ENCODE measurements at places on chromosomes 16 and 17.
A peak's percentile ranks its signal among the peaks of the same experiment; 100 is the strongest.

GRCh38 chr16:24013864-24014645 is 178.3 kb downstream of the PRKCB start:
- DNase-seq: no peak

DNA sequence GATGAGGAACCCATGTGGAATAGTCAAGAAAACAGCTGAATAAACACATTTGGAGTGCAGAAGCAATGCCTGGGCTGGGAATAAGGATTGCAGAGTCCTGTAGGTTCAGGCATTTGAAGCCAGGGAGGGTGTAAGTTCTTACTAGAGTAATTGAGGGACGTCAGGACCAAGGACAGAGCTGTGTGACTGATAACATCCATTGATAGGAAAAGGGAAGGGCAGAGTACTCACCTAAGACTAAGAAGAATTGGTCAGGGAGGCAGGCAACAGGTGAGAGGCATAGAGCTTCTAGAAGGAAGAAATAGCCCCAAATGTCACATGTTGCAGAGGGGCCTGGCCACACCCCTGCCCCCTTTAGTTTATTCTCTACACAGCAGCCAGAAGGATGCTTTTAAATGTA is 79.8 kb upstream of the TMEM132E start:
- peak; percentile 5 for DNase-seq

GRCh38 chr17:79916991-79917901 is 78.0 kb upstream of the CBX4 start:
- no peak for DNase-seq

GRCh38 chr16:57801098-57801808 is 1.0 kb downstream of the KIFC3 start:
- DNase-seq: no peak

DNA sequence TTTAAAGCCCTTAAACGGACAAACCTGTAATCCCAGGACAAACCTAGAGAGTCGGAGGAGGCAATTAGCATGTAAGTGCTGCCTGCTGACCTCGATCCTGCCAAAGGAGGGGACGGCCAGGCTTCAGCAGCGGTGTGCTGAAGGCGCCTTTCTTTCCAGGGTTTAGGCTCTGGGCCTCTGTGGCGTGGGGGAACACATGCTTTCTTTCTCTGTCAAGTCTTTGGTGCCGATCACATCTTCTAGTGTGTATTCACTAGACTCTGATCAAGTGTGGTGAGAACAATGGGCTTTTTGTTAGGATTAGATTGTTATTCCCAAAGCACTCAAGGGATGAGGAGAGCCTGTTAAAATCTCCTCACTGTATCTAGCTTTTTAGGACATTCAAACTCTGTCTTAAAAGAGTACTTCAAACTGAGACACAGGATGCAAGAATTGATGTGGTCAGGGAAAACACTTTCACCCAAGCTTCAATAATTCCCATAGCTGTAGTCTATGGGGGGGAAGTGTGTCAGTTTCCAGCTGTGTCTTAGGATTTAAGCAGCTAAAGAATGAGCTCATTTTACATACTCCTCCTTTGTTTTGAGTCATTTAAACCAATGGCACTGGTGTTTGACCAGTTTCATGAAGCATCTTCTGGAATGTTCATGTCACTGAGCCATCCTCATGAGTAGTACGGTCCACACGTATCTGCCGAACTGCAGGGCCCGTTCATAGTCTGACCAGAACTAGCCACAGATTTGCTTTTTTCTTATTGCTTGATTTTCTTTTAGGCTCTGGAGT is 51.2 kb downstream of the RPA1 start:
- DNase-seq: no peak

GRCh38 chr17:66535611-66536010 is 233.2 kb downstream of the PRKCA start:
- DNase-seq: no peak

DNA sequence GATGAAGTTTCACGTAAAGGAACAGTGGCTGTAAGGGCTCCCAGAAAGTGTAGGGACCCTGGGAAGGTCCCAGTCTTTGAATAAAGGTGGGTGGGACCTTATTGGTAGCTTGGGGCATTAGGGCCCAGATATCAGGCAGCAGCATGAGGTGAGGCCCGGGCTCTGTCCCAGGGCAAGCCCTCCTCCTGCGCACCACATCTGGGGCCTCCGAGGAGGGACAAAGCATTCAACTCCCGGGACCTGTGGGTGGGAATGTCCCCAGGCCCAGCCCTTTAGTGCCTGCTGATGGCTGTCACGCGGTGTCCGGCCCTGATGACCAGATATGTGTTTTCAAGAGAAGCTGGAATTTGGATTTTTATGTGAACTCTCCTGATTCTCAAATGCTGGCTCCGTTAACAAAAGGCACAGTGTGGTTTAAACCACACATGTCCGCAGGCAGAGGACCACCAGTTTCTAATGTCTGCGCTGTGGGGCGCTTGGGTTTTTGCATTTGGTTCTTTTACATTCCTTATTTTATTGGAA is 30.4 kb downstream of the RAI1 start:
- DNase-seq: no peak

GRCh38 chr16:73890186-73891128 is 406.2 kb upstream of the PSMD7 start:
- DNase-seq: no peak

DNA sequence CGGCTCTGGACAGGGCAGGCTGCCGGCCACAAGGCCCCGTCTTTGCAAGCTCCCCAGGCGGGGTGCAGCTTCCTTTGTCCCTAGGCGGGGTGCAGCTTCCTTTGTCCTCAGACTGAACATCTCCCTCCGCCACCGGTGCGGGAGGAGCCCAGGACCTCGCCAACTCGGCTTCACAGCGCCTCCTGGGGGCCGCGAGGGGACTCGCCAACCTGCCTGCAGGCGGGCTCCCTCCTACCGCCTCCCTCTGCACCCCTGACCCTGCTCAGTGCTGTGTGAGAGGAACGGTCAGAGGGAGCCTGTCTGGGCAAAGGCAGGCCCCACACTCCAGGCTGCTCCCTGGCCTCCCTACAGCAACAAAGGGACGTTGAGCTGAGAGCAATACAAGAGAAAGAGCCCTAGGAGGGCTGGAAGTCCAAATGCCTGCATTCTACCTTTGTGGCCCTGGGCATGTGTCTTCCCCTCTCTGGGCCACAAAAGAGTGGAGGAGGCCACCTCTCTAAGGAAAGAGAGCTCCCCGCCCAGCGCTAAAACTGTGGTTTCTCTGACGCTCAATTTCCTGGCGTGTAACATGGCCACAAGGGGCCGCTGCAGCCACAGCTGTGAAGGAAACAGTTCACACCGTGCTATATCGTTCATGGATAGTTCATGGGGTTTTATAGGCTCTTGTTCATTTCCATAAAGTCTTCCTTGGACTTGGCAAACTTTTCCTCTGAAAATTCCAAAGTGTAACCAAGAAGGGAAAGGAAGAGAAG is 20.9 kb upstream of the KRT19 start:
- no peak for DNase-seq

DNA sequence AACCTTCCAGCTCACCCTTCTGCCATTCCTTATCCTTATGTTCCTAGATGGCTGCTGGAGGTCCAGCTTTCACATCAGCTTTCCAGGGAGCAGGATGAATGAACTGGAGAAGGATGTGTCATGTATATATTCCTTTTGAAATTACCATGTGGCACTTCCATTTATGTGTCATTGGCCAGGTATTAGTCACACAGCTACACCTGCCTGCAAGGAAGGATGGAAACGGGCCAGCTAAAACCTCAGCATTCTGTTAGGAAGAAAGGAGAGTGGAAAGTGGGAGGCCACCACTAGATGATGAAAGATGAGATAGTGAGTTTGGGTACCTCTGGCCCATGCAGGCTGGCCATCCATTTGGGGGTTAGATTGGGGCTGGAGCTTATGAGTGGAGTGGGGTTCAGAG is 67.5 kb downstream of the KSR1 start:
- no peak for DNase-seq

DNA sequence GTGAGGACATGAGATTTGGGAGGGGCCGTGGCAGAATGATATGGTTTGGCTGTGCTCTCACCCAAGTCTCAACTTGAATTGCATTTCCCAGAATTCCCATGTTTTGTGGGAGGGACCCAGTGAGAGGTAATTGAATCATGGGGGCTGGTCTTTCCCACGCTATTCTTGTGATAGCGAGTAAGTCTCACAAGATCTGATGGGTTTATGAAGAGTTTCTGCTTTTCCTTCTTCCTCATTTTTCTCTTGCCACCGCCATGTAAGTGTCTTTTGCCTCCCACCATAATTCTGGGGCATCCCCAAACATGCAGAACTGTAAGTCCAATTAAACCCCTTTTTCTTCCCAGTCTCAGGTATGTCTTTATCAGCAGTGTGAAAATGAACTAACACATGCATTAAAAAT is 40.6 kb downstream of the CCT6B start:
- no peak for DNase-seq

DNA sequence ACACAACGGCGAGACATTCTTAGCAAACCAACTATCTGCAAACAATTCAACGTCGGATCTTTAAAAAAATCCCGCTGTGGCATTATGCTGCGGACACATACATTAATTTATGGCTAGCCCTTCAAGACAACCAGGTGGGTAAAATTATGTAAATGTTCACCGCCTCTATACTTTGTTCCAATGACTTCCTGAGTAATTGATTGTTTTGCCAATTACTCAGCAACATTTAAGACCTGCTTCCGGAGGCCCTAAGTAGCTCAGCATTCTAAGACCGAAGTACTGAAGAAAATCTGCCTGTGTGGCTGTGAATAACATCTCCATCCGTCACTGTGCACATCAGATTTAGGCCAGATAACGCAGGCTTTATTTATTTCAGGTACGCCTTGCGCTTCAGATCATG is 23.3 kb downstream of the QPRT start:
- DNase-seq: no peak

DNA sequence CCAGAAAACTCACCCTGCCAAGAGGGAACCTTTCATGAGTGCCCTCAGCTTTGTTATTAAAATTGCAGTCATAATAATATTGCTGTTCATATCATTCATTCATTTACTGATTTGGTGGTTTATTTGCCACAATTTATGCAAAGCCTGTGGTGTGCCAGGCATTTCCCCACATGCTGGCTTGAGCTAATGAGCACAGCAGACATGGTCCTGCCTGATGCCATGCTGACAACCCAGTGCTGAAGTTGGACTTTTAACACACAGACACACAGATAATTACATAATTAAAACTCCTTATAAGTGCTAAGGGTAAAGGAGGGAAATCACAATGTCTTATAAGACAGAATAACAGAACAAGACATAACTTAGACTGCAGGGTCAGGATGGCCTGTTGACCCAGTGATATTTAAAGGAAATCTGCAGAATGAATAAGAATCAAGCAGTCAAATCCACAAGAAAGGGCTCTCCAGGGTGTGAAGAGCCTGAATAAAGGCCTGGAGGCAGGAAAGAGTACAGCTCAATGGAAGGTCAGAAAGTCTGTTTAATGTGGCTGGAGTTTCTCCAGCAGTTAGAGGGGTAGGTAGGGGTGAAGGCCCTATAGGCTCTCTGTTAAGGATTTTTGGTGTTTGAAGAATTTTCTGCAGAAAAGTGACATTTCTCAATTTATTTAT is 196.9 kb upstream of the CDH11 start:
- no peak for DNase-seq

GRCh38 chr17:17537311-17538099 is 41.3 kb upstream of the RASD1 start:
- DNase-seq: no peak

- no peak for DNase-seq
Observed at GRCh38 chr16:67783353-67783725, 23.0 kb downstream of the RANBP10 start.

GRCh38 chr17:15012351-15012980 is 252.7 kb downstream of the PMP22 start:
- no peak for DNase-seq

DNA sequence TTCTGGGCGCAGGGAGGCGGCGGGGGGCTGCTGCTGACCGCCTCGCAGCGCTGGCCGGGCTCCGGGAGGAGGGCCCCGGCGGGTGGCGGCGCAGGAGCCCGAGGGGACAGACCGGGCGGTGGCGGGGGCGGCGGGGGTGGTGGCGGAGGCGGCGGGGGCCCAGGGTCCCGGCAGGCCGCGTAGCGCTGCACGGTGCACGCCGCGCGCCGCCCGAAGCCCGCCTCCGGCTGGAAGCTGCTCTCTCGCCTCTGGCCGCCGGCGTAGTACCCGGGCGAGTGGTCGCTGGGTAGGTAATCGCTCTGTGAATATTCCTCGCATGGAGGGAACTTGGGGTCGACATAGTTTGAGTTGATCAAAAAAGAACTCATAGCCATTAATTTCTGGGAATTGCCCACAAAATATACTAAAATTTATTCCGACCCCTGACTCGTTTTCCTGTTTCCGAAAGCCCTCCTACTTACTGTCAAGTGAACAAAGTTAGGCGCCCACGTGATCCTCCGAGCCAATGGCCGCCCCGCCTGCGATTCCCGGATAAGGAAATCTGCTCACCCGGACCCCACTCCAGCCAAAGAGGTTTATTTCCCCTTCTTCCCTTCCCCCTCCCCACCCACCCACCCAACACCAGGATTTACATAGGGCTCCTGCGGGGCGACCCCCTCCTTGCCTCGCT is at the start of gene HOXB4:
HOXB4 (minus strand) TSS at position 405 of the 670 bp plus-strand sequence; CDS start at position 374, 31 bp downstream.
- DNase-seq: no peak

Data from glomerular endothelial cell (primary cell).